ENCODE measurements at places on chromosomes 4 and X. TPM values are rescaled to one million over a fixed set of nuclear protein-coding genes. Genes with fewer than 3 reads are reported as not detected.

DNA sequence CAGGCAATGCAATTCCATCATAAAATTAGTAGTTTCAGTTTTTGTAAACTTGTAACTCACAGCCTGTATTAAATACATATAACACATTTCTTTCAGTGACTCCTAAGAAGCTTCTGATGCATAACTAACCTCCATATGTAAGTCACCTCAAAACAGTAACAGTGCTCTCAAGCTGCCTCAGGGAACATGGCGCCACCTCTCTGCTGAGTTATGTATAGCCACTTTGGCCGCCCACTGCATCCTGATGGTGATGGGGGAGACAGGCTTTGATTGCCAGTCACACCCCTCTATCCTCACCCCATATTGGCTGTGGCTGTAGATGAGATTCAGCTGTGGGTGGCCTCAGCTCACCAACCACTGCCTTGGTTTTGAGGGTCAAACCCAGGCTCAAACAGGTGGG lies 54.3 kb downstream of the LRBA start:
- no peak overlapping the region for H3K4me3 ChIP-seq
- no peaks in the 10 kb centered on the region for H3K27me3 ChIP-seq
- DNase-seq: no peak
- peaks cover 11% of the 10 kb centered on the region for H3K4me1 ChIP-seq
- no peaks in the 10 kb centered on the region for H3K36me3 ChIP-seq

DNA sequence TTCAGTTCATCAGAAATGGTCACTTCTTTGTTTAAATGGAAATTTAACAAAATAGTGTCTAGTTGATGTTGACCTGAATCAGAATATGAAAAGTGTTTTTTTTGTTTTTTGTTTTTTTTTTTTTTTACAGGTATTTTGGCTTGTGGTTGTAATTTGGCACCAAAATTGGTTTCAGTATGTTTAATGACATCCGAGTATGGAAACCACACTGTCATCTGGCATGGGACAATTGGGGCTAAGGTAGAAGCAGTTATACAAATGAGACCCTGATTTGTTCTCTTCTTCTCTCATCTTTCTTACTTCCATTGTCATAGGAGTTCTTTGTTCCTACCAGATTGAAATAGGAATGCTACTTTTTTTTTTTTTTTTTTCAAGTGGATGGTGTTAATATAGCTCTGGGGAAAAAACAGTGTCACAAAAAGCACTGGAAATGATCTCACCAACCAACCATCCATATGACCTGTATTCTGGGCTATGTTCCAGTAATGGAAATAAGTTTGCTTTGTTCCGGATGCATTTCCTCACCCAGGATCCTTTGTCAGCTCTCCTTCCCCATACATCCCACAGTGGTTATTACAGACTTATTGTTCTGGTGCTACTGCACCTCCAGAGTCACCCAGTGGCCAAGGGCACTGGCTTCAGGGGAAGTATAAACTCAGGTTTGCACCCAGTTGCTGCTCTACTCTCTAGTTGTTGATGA lies 95.8 kb downstream of the ATXN3L start:
- peak; percentile 25 for DNase-seq
- peak overlapping the region; percentile 50 for H3K27ac ChIP-seq
- no peaks in the 10 kb centered on the region for H3K36me3 ChIP-seq
- peaks cover 7% of the 10 kb centered on the region for H3K4me1 ChIP-seq

DNA sequence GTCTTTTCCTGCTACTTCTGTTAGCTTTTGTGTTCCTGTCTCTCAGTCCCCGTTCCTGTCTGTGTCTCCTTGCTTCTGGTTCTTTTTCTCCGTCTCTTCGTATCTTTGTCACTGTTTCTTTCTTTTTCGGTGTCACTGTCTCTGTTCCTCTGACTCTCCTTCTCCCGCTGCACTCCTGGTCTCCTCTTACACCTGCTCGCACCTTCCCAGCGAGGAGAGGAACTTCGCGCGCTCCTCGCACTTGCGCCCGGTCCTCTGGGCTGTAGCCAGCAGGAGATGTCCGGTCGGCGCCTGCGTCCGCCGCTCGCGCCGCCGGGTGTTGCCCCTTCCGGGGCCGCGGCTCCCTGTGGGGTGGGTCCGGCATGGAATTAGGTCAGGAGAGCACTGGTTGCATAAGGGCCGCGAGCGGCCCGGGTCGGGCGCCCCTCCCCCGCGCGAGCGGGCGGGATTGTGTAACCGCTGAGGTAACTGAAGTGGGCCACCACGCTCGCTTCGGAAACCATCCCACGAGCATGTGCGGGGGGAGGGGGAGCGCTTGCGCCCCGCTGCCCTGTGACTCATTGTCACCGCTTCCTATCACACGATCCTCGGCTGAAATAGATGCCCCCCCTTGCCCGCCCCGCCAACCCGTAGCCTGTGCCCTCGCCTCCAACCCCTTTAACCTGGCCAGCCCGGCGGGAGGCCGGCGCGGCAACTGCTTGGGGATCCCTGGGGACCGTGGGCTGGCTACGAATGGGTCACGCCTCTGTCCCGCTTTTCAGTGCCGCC lies 1.6 kb downstream of the LONRF3 start:
- no peak overlapping the region for H3K27ac ChIP-seq
- no peaks in the 10 kb centered on the region for H3K36me3 ChIP-seq
- DNase-seq: peak; percentile 74
- peaks cover 11% of the 10 kb centered on the region for H3K4me1 ChIP-seq
- peak overlapping the region; percentile 64 for H3K4me3 ChIP-seq
- no peaks in the 10 kb centered on the region for H3K27me3 ChIP-seq

GRCh38 chr4:1900087-1900433 lies 28.9 kb downstream of the NSD2 start:
- no peaks in the 10 kb centered on the region for H3K27me3 ChIP-seq
- no peak overlapping the region for H3K27ac ChIP-seq
- peaks cover 47% of the 10 kb centered on the region for H3K36me3 ChIP-seq
- no peaks in the 10 kb centered on the region for H3K4me1 ChIP-seq
- DNase-seq: no peak
- no peak overlapping the region for H3K4me3 ChIP-seq

DNA sequence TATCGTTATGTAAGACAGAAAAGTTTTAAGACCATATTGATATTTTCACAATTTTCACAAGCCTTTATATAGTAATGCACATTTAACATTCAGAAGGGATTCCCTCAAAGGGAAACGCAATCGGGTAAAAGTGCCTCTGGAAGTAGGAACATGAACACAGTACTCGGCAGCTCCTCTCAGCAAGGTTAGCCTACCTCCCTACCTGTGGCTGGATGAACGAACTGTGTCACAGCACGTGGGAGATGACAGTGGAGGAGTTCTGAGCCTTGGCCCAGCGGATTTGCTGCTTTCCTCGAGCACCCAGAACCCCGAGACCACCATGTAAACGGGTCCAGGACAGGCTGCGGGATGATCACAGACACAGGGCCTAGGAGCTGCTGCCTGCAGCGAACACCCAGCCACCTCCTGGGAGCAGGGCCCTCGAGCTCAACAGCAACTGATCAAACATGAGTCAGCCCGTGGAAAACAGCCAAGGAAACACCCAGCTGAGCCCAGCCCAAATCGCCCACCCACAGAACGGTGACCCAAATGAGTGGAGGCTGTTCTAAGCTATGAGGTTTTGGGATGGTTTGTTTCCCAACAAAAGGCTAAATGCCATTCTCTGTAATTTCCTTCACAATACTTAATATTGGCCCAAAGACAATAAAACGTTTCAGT lies 30.4 kb downstream of the FAT1 start:
- H3K4me1 ChIP-seq: peaks cover 46% of the 10 kb centered on the region
- H3K36me3 ChIP-seq: no peaks in the 10 kb centered on the region
- H3K27me3 ChIP-seq: no peaks in the 10 kb centered on the region
- H3K27ac ChIP-seq: peak overlapping the region; percentile 68
- peak; percentile 46 for DNase-seq

- no peak overlapping the region for H3K27ac ChIP-seq
- no peak overlapping the region for H3K4me3 ChIP-seq
- H3K4me1 ChIP-seq: no peaks in the 10 kb centered on the region
- no peak for DNase-seq
Measured at GRCh38 chr4:82138374-82138773, 235.4 kb downstream of the HNRNPD start.

The FAM13A gene
- polyA plus RNA-seq: 12.1 TPM

- no peaks in the 10 kb centered on the region for H3K27me3 ChIP-seq
- H3K4me1 ChIP-seq: no peaks in the 10 kb centered on the region
- no peak overlapping the region for H3K27ac ChIP-seq
- no peaks in the 10 kb centered on the region for H3K36me3 ChIP-seq
Measured at GRCh38 chrX:103999234-103999633, 14.3 kb downstream of the H2BW1 start.

DNA sequence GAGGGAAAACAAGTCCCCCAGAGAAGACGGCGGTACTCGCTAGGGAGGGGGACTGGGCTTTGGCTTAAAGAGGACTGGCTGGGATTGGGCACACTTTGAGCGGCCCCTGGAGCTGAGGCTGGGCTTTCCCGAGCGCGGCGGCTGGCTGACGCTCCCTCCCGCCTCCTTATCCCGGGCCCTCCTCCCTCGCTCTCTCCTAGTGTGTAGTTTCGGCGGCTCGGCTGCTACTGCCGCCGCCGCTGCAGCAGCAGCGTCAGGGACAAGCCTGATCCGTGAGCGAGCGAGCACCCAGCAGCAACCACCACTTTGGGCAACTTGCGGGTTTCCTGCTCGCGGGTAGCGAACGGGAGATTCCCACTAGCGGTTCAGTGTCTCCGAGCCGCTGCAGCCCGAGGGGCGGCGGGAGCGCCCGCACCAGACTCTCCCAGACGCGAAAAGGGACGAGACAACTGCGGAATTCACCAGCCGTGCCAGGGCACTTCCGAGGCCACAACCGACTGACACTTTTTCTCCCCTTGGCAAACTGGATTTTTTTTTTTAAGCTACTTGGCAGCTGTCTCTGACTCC lies 632 bp upstream of the PCDH7 start:
- H3K27me3 ChIP-seq: peaks cover 79% of the 10 kb centered on the region
- H3K36me3 ChIP-seq: no peaks in the 10 kb centered on the region
- peaks cover 44% of the 10 kb centered on the region for H3K4me1 ChIP-seq
- peak overlapping the region; percentile 56 for H3K4me3 ChIP-seq

- no peaks in the 10 kb centered on the region for H3K27me3 ChIP-seq
- no peaks in the 10 kb centered on the region for H3K36me3 ChIP-seq
- no peak overlapping the region for H3K4me3 ChIP-seq
- DNase-seq: no peak
- H3K27ac ChIP-seq: no peak overlapping the region
Measured at GRCh38 chr4:105909787-105910281, 14.6 kb downstream of the NPNT start.

- H3K4me3 ChIP-seq: no peak overlapping the region
- peaks cover 18% of the 10 kb centered on the region for H3K36me3 ChIP-seq
- H3K27me3 ChIP-seq: no peaks in the 10 kb centered on the region
- no peaks in the 10 kb centered on the region for H3K4me1 ChIP-seq
- no peak for DNase-seq
Measured at GRCh38 chr4:25370242-25370641, 6.8 kb upstream of the ANAPC4 start.

GRCh38 chrX:133606990-133607389 lies 191.7 kb upstream of the GPC4 start:
- no peaks in the 10 kb centered on the region for H3K27me3 ChIP-seq
- no peak overlapping the region for H3K27ac ChIP-seq
- DNase-seq: no peak
- no peak overlapping the region for H3K4me3 ChIP-seq

DNA sequence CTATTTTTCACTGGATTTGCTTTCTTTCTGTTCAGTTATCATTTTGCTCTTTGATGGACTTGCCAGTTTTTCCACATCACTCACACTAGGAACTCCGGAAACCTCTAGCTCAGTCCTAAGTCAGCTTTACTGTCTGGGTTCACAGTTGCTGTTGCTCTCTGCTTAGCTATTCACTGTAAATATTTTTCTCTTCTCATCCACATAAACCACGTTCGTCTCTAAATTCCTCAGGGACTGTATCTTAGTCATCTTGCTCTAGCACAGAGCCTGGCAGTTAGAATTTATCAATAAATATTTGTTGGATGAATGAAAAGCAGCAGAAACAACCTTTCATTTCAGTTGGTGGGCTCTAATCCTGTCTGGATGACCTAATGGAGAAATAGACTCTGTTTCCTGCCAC lies 119.4 kb upstream of the DMD start:
- no peaks in the 10 kb centered on the region for H3K27me3 ChIP-seq
- no peaks in the 10 kb centered on the region for H3K4me1 ChIP-seq
- H3K27ac ChIP-seq: no peak overlapping the region

The CSAG2 gene
- polyA plus RNA-seq: not detected

DNA sequence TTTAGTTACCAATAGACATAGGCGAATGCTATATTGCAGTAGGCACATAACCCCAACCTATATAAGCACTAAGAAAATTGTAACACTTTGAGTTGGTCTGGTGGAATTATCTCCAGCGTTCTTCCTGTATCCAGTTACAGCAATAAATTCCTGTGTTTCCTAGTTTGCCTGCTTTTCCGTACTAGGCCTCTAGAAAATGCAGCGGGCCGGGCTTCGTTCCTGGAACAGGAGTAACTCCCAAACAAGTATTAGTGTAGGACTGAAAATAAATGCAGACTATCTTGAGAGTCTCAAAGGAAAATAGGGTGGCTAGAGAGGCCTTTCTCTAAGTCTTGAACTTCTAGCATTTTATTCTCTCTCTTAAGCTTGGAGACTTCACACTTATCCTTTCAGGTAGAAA lies 159.8 kb downstream of the OR13H1 start:
- no peak overlapping the region for H3K27ac ChIP-seq
- no peak for DNase-seq
- H3K27me3 ChIP-seq: peaks cover 10% of the 10 kb centered on the region

DNA sequence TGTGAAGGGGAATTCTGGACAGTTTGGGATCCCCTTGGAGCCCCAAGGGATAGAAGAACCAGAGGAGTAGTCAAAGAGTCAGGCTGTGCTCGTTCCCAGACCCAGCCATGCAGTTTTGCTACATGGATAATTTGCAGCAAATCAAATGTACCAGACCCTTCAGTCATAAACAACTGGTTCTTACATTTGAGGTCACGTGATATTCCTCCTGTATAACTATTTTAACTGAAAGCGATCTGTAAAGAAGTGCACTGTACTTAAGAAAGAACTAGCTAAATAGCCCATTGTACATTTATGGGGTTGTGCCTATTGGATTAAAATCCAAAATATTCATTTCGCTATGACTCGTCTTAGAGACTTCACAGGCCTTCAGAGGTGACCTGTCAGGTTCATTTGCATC lies 550.2 kb upstream of the TENM3 start:
- DNase-seq: no peak
- H3K27me3 ChIP-seq: no peaks in the 10 kb centered on the region
- H3K36me3 ChIP-seq: no peaks in the 10 kb centered on the region
- H3K4me1 ChIP-seq: no peaks in the 10 kb centered on the region
- no peak overlapping the region for H3K4me3 ChIP-seq

The MAGEA2 gene
- not detected for polyA plus RNA-seq

Data from heart right ventricle (tissue), 16 donors.